Occipital lobe (tissue), 3 donors: ENCODE measurements at places on chromosomes 4 and X.

DNA sequence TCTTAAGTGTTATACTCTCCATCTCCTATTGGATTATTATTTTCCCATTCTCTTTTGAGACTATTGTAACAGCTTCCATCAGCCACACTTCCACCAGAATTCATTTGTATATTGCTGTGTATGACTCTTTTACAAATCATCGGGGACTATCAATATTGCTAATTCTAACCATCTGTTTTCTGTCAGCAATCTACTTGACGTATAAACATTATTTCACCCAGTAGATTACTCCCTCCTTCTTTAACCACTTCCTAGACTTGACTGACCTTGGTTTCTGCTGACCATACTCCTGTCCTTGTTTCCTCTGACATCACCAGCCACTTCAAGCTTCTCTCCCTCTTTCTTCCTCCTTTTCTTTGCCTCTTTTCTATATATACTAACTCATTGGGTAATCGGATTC, 402.9 kb downstream of the PCDH18 start:
- DNase-seq = no peak

DNA sequence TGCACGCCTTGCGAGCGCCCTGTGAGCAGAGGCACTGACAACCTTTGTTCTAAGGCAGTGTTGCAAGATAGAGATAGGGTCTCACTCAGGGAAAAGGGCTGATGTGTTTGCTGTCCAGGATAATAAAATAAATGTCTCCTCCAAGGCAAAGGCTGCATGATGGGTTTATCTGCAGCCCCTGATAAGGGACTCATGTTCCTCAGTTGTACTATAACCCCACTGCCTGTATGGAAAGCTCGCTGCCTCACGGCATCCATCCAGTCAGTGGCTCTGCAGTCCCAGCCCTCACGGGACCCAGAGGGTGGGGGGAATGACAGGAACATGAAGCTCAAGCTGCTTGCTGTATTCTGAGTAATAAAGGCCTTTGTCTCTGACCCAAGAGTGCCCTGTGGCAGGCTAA, 22.6 kb downstream of the BCLAF3 start:
- DNase-seq = no peak

DNA sequence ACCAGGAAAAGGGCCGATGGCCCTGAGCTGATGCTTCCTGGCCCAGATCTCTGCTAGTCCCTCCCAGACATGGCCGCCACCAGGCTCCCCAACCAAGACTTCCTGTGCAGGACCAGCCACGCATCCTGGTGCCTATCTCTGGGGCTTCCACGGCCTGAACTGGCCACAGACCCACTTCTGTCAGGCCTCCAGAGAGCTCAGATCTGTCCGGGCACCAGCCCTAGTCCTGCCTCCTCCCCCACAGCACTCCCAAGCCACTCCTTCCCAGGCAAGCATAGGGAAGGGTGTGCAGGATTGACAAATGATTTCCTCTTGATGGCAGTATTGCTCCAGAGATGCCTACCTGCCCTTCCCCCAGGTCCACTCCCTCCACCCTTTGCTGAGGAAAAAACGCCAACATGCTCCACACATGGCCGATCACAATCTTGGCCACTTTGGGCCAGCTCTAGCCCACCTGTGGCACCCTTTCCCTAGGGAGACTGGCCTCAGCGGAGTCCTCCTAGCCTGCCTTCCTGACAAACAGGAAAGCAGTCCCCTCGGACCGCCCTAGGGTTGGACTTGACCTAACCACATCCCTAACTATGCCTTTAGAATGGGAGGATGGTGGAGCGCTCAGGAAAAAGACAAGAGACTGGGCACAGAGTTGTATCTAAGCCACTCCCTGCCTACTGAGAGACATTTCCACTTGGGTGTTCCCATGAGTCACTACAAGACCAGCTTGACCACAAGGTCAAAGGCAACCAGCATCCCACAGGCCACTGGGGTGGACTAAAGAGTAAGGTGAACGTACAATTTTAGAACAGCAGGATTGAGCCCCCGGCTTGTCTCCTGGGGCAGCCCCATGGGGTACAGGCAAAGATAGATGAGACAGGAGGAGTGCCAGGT, 277.5 kb upstream of the AGTR2 start:
- peak; percentile 17 for DNase-seq

GRCh38 chr4:3472411-3473141, 9.5 kb downstream of the DOK7 start:
- no peak for DNase-seq

DNA sequence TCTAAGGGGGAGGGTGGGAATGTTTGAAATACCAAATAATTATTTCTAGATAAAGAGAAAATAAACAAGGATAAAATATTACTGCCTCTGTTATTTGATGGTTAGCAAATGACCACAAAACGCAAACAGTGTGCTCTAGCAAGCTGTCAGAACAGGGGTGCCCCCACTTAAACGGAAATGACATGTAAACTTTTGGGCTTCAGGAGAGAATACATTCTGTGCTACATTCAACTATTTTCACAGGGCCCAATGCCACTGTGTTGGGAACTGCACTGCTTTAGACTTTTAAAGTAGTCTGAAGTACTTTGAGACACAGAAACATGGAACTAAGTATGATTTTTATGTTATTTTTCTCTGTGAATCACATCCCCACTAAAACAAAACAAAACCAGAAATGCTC, 14.1 kb downstream of the CD40LG start:
- no peak for DNase-seq

- no peak for DNase-seq
Measured at GRCh38 chr4:89137231-89137630, 25.9 kb downstream of the TIGD2 start.

GRCh38 chr4:176271749-176272148, 2.7 kb upstream of the ASB5 start:
- no peak for DNase-seq

GRCh38 chr4:21514022-21514694, 434.4 kb downstream of the KCNIP4 start:
- no peak for DNase-seq

DNA sequence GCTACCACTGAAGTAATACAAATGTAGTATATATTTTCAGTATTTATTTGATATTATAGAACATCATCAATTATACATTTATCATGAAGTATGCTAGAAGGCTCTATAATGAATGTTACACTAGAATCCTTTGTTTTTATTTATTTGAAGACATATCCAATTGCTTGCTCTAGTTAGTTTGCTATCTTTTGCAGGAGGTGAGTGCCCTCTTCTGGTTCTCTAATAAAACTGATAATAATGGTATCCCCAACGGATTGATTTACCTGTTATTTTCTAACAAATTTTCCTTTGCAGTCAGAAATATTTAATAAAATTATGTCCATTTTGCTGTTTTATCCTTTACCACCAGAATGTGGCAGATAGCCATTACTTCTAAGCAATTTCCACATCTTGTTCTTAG, 274.3 kb upstream of the TACR3 start:
- DNase-seq = no peak

DNA sequence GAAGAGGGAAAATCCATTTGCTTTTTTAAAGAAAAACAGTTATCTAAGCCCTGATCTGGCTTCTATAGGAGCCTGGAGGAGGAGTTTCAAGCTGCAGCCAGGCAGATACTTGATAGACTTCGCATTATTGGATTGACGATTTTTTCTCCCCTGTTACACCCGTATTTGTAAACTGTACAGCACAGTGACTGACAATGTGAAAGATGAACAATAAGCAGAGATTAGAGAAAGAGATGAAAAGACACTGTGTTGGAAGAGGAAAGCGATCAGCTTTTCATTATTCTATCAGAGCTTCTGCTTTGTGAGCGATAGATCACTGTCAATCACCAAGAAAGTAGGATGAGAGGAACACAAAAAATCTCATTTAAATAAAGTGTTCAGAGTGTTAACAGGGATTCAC, 639.2 kb downstream of the TLL1 start:
- DNase-seq = no peak

GRCh38 chr4:150211799-150212445, 133.7 kb downstream of the DCLK2 start:
- DNase-seq = no peak

DNA sequence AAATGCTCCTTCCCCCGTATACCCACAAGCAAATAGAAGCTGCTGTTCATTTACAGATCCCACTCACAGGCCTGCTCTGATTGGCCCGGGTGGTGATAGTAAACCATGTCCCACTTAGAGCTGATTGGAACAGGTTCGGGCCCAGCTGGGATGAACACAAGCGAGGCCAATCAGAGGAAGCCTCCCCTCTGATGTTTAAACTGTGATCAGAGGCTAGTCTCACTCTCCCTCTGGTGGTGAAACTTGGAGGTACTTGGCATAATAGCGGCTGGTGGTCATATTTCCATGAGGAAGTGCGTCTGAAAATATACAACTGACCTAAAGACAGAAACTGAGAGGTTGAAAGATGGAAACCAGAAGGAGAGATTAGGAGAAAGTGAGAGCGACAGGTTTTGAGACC, 51.5 kb upstream of the TRPC3 start:
- DNase-seq = no peak

GRCh38 chrX:150544222-150544787, 24.1 kb upstream of the MTM1 start:
- DNase-seq = no peak

DNA sequence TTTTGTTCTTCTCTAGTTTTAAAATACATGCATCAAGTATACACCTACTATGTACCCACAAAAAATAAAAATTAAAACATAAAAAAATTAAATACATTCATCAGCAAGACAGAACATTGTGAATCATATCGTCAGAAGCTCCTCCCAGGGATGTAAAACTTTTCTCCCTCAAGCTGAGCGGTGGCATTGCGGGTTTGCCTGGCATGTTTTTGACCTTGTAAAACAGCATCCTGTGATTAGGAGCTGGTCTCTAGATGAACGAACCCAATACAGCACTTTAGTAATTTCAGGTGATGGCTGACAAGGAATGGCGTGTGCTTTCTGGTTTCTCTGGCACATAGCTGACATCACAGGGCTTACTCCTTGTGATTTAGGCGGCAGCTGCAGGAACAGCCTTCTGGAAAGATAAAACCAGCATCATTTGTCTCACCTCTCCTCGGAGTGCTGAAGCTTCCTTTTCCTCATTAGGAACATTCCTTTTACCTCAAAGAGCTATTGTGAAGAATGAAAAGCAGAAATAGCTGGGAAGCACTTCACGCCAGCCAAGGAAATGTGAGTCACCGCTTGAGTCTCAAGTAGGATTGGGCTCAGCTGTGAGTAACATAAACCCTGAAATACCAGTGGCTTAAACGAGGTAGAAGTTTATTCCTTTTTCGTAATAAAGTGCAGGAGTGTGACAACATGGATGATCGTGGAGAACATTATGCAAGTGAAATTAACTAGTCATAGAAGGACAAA, 44.3 kb downstream of the NYX start:
- peak; percentile 12 for DNase-seq

DNA sequence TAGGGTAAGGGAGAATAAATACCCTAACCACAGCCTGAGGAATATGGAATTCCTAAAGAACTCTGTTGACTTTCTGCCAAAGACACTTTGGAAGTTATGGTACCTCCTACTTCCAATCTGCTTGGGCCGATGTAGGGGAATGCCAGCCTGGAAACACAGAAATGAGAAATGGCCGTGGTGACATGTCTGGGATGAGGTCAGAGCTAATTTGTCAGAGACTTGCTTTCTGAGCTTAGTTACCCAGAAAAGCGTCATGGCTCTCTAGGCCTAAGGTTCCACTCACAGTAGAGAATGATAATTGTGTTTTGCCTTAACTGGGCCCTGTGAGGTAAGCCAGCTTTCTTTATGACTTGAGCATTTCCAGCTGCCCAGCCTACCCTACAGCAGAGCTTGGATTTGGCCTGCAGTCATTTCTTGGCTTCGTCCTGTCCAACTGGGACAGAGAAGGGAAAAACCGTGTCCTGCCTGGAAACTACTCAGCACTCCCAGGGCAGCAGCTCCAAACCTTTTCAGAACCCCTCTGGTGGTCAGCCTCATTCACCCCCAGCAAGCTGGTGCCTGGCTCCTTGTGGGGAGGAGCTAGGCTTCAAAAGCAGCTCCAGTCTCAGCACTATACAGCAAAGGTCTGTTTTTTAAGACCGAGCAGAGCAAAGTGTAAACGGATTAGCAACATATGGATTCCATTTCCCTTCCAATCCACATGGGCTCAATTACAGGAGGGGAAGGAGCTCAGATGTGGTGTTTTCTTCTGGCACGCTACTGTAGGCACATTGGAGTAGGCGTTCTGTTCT, 92.3 kb downstream of the RLIM start:
- DNase-seq = no peak

DNA sequence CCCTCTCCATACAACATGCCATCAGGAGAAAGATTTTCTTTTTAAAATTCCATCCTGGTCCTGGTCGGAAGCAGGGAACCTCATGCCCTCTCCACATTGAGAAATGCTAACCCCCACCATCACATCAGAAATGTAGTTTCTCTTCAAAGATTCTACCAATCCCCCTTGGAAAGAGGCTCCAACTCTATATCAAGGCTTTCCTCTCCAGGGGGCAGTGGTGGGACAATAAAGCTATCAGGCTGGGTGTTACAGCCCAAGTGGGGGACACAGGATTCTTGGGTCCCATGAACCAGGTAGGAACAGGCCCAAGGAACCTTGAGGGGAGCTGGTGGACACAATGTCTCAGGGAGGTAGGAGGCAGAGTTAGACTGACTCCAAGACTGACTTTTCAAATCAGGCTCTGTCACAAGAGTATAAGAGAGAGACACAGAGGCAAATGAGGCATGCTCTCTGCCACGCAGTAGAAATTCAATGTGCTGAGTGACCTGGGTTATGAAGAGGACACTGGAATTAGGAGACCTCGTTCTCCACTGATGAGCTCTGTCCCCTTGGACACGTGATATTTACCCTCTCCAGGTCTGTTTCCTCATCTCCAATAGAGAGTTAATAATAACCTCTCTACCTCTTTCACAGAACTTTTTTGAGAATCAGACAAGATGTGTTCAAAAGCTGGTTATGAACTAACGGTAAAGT, 4.5 kb downstream of the GJB1 start:
- DNase-seq = no peak

GRCh38 chr4:93731456-93731855, 97.1 kb upstream of the ATOH1 start:
- DNase-seq = no peak

GRCh38 chr4:104446431-104447278, 48.0 kb downstream of the CXXC4 start:
- no peak for DNase-seq

GRCh38 chr4:94912606-94913005, 154.9 kb downstream of the BMPR1B start:
- DNase-seq = no peak

GRCh38 chr4:10054571-10055041, 33.3 kb upstream of the SLC2A9 start:
- DNase-seq = no peak

DNA sequence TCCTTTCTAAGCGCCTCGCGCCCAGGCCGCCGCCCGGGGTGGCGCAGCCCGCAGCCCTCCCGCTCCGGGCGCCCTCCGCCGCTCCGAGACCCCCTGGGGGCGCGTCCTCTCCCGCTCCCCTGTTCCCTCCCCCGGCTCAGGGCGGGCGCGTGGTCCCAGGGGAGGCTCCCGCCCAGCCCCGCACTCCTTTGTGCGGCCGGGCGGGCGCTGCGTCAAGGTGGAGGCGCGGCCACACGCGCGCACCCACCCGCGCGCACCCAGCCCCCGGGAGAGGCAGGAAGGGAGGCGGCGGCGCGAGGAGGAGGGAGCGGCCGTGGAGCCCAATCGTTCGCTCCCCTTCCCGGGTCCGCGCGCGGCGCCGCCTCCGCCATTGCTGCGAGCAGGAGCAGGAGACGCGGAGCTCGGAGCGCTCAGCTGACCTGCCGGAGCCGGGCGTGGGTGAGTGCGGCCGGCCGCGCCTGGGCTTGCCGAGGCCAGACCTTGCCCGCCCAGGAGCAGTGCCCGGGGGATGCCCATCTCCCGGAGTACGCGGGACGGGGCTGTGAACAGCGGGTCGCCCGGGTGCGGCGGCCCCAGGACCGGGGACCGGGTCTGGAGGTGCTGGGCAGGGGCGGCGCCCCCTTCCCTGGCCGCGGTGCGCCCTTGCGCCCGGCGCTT, at the start of gene NSG1:
NSG1 (plus strand) TSS at position 367 of the 657 bp plus-strand sequence. CDS start 528 bp downstream, outside the sequence.
- peak; percentile 58 for DNase-seq
